ENCODE measurements at places on chromosomes 13 and 19.

DNA sequence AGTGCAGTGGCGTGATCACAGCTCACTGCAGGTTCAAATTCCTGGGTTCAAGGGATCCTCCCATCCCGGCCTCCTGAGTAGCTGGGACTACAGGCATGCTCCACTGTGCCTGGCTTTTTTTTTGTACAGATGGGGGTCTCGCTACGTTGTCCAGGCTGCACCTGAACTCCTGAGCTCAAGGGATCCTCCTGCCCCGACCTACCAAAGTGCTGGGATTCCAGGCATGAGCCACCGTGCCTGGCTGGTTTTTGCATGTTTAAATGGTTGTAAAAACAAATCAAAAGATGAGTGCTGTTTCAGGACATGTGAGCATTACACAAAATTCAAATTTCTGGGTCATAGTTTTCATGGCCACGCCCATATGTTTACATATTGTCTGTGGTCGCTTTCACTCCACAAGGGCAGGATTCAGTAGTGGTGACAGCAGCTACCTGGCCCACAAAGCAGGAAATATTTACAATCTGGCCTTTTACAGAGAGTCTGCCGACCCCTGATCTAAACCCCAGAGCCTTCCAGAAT lies 5.3 kb downstream of the MATK start:
- no peak for DNase-seq

GRCh38 chr13:81726037-81726726 lies 1385.3 kb upstream of the SPRY2 start:
- DNase-seq = no peak

DNA sequence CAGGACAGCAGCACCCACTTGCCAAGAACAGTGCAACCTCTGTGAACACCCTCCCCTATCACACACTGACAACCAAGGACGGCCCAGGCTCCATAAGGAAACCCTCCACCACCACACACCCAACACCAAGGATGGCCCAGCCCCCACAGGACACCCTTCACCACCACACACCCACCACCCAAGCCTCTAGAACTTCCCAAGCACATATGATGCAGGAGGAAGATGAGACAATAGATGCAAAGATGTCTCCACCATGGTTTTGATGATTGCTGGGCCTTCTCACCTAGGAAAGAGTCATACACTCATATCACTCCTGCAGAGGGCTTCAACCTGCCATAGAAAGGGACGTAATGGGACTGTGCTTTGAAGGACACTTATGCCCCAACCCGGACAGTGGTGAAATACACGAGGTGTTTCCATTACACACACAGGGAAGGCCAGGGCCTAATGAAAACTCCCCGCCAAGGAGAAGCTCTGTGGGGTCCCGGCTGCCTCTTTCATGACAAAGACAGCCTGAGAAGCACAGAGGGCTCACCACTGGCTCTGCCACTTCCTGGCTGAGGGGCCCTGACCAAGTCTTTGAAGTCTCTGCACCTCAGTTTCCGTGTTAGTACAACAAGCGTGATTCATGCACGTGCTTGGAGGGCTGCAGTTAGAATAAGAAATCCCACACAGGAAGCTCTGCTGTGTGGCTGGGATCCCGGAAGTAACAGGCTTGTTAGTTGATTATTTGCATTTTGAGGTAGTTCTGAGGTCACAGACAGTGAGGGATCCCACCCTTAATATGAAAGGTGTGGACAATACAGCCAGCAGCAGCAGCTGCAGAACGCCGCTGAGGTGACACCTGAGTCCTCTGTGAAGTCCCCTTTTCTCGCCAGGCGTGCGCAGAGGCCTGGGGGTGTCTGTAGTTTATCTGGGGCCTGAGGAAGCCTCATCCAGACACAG lies 61.9 kb upstream of the ATP12A start:
- DNase-seq = no peak

DNA sequence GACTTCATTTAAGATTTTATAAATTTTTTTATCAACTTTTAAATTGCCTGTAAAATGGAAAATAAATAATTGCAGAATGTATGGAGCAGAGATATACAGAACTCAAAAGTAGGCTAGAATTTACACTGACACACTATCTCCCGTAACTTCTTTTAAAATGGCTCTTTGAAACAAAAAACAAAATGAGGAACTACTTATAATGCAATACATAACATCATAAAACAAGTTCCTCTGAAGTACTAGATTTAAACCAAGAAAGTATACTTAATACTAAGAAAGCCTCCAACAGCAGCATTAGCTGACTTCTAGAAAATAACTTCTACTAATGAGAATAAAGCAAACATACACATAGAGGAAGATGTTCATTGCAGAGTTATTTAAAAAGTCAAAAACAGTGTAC lies 17.0 kb downstream of the RBM26 start:
- no peak for DNase-seq

All from RPMI8226 (cell line).